Stimulated activated CD4-positive, alpha-beta T cell treated with anti-CD3 and anti-CD28 coated beads, TNF-alpha, amount 100 ng/mL, for 1 hour (primary cell): ENCODE measurements at places on chromosomes 4 and X.

GRCh38 chr4:2484185-2484584 lies 15.3 kb downstream of the RNF4 start:
- no peak for DNase-seq

GRCh38 chrX:51878056-51878455 lies 15.4 kb upstream of the MAGED1 start:
- DNase-seq, result no peak

DNA sequence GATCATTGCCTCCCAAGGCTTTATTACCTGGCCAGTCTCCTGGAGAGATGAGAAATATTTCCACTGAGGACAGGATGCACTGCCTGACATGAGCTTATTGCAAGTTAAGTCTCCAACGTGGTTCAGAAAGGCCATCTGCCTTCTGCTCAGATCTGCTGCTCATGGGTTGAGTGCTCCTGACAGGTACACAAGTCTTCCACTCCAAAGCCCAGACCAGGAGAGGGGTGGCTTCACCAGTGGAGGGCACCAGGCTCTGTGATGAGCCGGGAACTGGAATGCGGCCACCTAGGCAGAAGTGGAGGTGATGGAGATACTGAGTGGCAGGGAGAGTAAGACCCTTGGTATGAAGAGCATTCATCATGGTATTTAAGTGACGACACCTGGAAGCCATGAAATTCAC lies 79.5 kb upstream of the IRF2 start:
- DNase-seq, result no peak

DNA sequence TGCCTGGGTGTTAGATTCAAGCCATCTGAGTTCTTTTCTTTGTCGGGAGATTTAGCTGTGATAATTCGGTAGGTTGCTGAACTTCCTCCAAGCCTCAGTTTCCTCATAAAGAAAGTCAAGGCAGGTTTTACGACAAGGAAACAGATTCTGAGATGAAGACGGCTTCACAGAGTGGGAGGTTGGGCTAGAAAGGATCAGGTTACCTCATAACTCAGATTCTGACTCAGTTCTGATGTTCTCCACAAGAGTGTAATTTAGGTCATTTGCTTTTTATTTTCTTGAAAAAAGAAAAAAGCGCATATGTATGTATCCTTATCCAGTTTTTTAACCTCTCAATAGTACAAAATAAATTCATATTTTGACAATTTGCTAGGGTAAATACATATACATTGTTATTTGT lies 47.2 kb upstream of the ELOVL6 start:
- DNase-seq, result no peak

- DNase-seq, result no peak
Observed at GRCh38 chrX:25941087-25941486, 197.1 kb upstream of the MAGEB18 start.

GRCh38 chrX:135522878-135523693 lies 2.6 kb downstream of the INTS6L start:
- no peak for DNase-seq

GRCh38 chrX:132216806-132217202 lies 2.4 kb downstream of the RAP2C start:
- DNase-seq, result no peak

DNA sequence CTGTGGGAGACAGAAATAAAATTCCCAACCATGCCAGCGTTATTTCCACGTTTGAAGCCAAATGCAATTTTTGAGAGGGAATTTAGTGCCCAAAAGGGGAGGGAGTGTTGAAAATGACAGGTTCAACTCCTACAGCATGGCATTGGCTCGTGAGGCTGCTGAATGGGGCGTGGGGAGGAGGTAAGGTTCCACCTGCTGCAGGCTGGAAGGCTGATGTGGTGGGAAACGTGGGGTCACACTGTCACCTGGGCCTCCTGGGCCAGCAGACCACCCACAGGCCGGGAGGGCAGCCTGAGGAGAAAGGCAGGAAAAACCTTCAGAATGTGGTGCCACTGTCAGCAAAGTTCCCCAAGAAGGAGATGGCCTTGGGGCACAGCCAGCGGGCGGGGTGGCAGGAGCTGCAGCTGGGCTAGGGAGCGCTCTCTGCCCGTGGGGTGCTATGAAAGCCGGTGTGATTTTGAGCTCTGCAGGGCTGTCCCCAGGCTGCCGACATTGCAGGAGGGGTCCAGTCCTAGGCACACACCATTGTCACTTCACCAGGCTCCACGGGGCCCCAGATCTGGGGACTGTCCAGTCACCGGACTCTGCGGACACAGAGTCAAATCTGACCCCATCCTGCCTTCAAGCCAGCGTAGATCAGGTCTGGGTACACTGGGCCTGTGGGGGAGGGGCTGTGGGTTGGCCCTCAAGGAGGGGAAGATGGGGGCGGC lies 19.6 kb downstream of the MSANTD1 start:
- DNase-seq, result no peak

GRCh38 chr4:127788517-127788916 lies 6.4 kb downstream of the HSPA4L start:
- no peak for DNase-seq

- no peak for DNase-seq
Observed at GRCh38 chr4:123256901-123257300, 139.7 kb upstream of the SPRY1 start.

- DNase-seq, result no peak
Observed at GRCh38 chrX:139889760-139890159, 43.1 kb downstream of the ATP11C start.

- no peak for DNase-seq
Observed at GRCh38 chr4:87150498-87151261, 69.7 kb downstream of the KLHL8 start.

- no peak for DNase-seq
Observed at GRCh38 chr4:6338175-6338950, 68.7 kb downstream of the WFS1 start.

DNA sequence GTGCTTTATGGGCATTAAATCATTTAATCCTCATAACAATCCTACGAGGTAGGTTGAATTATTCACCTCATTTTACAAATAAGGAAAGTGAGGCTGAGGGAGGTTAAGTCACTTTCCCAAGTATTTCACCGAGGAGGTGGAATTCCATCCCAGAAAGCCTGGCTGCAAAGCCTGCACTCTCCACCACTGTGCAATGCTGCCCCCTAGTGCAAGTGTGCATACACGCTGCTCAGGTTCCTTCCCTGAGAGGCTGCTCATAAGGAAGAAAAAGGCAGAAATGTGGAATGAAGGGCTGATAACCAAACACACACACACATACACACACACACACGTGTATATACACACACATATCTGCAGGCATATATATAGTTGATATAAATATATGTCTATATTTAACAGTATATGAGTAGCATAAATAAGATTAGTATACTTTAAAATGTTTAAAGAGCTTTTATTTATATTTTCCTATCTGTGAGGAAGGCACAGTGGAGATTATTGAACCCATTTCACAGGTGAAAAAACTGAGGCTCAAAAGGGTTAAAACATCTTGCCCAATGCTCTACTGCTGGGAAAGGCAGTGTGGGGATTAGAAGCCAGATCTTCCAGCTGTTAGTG lies 714.5 kb upstream of the TENM3 start:
- DNase-seq, result no peak
